Myocyte (in vitro differentiated cells): ENCODE measurements at places on chromosomes 7 and 10. TPM values are rescaled to one million over a fixed set of nuclear protein-coding genes. Genes with fewer than 3 reads are reported as not detected.

DNA sequence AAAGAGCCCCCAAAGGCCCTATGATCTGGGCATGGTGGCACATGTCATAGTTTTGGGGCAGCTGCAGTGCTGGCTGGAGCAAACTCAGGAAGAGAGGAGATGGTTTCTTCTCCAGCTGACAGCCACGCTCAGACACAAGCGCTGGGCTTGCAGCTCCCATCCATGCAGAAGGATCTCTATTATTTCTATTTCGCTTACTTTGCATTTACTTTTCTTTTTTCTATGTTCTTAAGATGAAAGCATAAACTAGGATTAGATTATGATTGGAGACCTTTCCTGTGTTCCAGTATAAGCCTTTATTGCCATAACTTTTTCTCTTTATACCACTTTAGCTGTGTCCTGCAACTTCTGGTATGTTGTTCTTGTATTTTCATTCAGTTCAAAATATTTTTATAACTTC is 5.0 kb downstream of the JAKMIP3 start:
- no peak for DNase-seq

GRCh38 chr7:130071701-130072622 is 1.6 kb downstream of the KLHDC10 start:
- DNase-seq: peak; percentile 95

Gene AGAP4
- total RNA-seq: 4.7 and 4.9 TPM in 2 replicates

Gene CALML3
- not detected in 2 replicates for total RNA-seq

Gene NXPH1
- total RNA-seq: 0.13 and 0.36 TPM in 2 replicates

DNA sequence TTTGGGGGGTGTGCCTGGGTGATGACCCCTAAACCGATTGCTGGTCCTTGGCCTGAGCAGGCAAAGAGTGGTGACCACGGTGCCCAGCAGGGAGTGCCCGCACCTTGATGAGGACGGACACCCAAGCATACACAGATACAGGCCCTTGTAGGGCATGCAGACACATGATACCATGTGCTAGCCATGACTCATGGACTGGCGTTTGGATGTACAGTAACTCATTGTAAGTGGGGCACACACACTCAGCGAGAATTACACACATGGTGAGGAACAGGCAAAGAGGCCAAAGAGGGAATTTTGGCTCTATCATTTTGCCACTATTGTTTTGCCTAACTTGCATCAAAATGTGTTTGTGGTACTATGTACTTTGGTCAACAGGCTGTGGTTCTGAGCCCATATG is 24.1 kb downstream of the KAZALD1 start:
- no peak for DNase-seq

- DNase-seq: no peak
Measured at GRCh38 chr7:40753455-40753854, 618.6 kb downstream of the SUGCT start.

- DNase-seq: no peak
Measured at GRCh38 chr7:80263821-80264220, 129.2 kb downstream of the GNAI1 start.

DNA sequence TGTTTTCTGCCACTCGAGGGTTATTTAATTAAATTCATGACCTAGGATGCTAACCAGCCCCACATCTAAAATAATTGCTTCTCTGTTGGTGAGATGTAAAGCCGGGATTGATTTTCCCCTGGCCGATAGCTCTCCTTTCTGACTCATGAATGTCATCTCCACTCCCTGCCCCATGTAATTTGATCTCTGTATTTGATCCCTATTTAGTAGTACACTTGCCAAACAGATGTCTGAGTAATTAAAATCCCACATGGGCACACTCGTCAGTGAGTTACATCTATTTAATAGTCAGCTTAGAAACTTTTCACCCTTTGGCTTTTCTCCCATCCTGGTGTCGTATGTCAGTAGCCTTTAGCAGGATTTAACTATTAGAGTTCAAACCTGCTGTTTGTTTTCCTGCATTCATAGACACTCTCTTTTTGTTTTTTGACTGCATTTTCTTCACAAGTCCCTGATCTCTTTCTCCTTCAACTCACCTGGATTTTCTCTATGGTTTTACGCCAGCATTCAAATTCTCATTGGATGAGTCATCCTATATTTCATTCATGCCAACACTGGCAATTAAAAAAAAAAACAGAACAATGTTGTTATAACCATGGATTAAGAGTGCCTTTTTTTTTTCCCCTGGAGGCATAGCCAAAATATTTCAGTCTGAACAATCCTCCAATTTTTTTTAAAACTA is 82.7 kb downstream of the SPAG6 start:
- DNase-seq: peak; percentile 94

- DNase-seq: no peak
Measured at GRCh38 chr7:24299192-24299591, 15.2 kb downstream of the NPY start.

DNA sequence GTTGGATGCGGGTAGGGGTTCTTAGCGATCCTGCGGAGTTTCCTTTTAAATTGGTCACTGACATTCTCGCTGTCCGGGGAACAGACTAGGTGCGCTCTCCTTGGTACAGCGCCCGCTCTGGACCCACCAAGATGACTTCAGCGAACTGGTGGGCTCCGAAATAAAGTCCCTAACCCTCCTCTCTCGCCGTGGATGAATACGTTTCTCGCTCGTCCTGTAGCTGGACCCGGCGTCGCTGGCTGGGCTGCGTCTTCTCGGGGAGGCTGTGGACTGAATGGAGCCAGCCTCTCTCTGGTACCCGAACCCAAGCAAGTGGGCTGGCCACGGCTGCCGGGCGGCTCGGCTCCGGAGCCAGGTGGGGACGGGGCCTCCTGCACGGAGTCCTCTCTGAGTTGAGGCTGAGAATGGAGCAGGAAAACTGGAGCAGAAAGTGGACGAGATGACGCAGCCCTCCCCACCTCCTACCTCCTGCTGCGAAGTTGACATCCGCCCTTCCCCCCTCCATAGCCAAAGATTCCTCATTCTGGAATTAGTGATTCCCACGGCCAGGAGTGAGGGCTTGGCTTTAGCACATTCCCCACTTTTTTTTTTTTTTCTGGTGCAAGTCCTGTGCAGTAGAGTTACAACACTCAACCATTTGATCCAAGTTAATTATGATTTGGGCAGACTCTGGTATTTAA is 1.5 kb downstream of the UNC5B start:
- peak; percentile 27 for DNase-seq

DNA sequence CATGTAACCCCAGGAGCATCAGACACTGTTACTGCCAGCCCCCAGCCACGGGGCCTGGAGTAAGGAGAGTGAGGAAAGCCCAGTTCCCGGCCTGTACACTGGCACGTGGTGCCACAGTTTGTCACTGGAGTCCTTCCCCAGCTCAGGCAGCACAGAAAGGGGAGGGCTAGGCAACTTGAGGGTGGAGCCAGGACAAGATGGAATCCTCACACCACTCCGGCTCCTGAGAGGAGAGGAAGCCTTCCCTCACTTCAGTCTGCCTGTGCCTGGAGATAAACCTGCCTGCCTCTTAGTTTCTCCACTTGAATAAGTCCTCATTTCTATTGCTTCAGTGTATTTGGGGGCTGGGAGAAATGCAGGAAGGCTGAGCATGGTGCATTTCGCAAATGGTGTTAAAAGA is 176.0 kb downstream of the KIAA1217 start:
- no peak for DNase-seq

GRCh38 chr7:20200361-20200760 is 16.8 kb downstream of the MACC1 start:
- no peak for DNase-seq
